ENCODE measurements at places on chromosomes 4 and X. TPM values are rescaled to one million over a fixed set of nuclear protein-coding genes. Genes with fewer than 3 reads are reported as not detected.

- H3K27ac ChIP-seq: no peak overlapping the region
- DNase-seq: no peak
- no peak overlapping the region for H3K4me3 ChIP-seq
- H3K4me1 ChIP-seq: no peaks in the 10 kb centered on the region
Measured at GRCh38 chr4:81818385-81818920, 346.7 kb upstream of the RASGEF1B start.

DNA sequence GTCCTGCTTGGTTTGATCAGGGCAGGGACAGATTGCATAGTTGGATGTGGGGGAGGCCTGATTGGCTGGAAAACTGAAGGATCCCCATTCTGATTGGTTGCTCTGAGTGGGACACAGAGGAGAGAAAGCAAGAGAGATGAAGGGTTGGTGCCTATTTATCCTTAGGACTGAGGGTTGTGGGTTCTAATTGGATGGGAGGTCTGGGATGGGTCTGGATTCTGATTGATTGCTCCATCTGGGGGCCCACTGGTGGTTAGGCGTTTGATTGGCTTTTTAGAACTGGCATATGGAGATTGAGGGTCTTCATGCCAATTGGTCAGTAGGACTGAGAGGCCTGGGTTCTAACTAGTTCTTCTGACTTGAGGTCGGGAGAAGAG lies 644 bp upstream of the EBP start:
- H3K27me3 ChIP-seq: no peaks in the 10 kb centered on the region
- H3K4me1 ChIP-seq: peaks cover 9% of the 10 kb centered on the region
- H3K4me3 ChIP-seq: peak overlapping the region; percentile 65

DNA sequence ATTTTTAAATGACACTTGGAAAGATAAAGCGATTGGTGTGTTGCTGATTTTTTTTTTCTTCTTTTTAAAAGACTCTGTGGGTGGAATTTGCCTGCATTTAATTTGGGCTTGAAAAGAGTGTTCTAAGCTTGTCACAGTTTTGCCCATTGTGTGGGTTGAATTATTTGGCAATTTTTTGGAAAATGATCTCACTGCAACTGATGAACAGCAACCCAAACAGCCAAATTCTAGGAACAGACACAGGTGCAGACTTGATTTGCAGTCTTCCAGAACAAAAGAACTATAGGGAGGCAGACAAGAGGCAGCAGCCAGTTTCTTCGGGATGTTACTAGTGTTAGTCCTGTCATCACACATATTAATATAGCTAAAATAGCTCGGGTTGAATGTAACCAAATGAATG lies 40.5 kb downstream of the CASP6 start:
- H3K27me3 ChIP-seq: no peaks in the 10 kb centered on the region
- H3K27ac ChIP-seq: no peak overlapping the region
- H3K4me1 ChIP-seq: no peaks in the 10 kb centered on the region
- no peak overlapping the region for H3K4me3 ChIP-seq
- H3K36me3 ChIP-seq: no peaks in the 10 kb centered on the region

DNA sequence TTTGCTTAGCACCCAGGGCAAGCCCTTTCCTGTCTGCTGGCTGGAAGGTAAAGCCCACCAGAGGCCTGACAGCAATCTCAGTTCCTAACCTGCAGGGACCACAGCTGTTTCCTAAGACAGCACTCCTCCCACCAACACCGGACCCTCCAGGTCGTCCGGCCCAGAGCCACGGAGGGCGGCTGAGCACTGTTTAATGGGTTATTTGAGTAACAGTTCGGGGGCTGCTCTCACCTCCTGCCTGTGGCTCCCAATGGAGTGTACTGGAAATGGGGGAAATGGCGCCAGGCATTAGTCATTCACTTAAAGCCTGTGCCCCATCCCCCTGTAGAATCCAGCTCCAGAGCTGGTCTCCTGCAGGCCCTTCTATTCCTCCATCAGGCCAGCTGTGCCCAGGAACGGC lies 81.6 kb upstream of the ADRA2C start:
- no peaks in the 10 kb centered on the region for H3K4me1 ChIP-seq
- no peak overlapping the region for H3K4me3 ChIP-seq
- no peaks in the 10 kb centered on the region for H3K36me3 ChIP-seq
- H3K27ac ChIP-seq: no peak overlapping the region
- peaks cover 61% of the 10 kb centered on the region for H3K27me3 ChIP-seq

DNA sequence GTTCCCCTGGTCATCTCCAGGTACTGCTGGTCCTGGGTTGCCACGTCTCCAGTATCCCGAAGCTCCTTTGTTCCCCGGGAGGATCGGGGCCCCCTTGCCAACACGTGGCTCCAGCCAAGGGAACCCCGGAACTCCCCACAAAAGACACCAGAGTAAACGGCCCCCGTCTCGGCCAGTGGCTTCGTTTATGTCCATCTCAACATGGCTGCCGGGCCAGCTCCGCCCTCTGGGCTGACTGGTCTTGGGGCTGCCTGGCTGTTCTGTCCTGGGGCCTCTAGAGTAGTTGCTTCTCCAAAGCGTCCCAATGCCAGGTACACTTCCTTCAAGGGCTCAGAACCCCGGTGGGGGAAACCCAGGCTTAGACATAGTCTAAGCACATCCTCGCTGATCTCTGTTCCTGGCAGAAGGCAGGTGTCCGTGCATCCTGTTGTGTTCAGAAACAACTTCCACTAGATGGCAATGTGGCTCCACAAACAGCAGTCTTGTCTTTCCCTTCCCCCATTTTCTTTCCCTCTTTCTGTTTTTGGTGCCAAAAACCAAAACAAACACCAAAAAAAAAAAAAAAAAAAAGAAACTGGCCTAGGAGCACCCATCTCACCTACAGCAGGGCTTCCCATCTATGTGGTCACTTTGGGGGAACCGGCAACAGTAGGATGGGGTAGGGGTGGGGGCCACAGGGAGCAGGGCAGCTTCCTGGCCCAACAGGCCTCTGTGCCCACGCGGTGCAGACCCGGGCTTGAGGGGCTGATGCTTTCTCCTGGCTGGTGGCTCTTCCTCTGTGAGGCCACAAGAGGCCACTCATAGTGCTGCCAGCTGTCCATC lies 35.3 kb downstream of the NBDY start:
- H3K27me3 ChIP-seq: no peaks in the 10 kb centered on the region
- H3K4me1 ChIP-seq: peaks cover 14% of the 10 kb centered on the region
- DNase-seq: peak; percentile 55
- H3K4me3 ChIP-seq: peak overlapping the region; percentile 63
- H3K27ac ChIP-seq: peak overlapping the region; percentile 15

The HTRA3 gene
- 56.1 TPM for total RNA-seq

DNA sequence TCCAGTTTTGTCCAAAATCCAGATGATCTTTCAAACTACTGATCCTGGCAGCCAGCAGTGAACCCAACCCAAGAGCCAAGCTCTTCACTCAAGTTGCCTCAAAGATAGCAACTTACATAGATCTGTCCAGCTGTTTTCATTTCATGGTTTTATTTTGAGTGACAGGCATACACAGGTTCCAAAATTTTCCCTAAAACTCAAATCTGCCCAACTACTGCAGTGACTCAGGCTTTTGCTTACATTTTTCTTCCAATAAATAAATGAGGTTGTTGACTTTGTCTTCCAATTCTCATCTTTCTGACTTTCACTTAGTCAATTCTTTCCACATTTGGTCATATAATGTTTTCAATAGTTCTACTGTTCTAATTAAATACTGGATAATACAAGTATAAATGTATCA lies 158.8 kb downstream of the TECRL start:
- no peaks in the 10 kb centered on the region for H3K27me3 ChIP-seq
- no peak for DNase-seq
- H3K4me3 ChIP-seq: no peak overlapping the region
- H3K4me1 ChIP-seq: no peaks in the 10 kb centered on the region
- H3K27ac ChIP-seq: no peak overlapping the region

The LINC00632 gene
- 11.4 TPM for total RNA-seq

DNA sequence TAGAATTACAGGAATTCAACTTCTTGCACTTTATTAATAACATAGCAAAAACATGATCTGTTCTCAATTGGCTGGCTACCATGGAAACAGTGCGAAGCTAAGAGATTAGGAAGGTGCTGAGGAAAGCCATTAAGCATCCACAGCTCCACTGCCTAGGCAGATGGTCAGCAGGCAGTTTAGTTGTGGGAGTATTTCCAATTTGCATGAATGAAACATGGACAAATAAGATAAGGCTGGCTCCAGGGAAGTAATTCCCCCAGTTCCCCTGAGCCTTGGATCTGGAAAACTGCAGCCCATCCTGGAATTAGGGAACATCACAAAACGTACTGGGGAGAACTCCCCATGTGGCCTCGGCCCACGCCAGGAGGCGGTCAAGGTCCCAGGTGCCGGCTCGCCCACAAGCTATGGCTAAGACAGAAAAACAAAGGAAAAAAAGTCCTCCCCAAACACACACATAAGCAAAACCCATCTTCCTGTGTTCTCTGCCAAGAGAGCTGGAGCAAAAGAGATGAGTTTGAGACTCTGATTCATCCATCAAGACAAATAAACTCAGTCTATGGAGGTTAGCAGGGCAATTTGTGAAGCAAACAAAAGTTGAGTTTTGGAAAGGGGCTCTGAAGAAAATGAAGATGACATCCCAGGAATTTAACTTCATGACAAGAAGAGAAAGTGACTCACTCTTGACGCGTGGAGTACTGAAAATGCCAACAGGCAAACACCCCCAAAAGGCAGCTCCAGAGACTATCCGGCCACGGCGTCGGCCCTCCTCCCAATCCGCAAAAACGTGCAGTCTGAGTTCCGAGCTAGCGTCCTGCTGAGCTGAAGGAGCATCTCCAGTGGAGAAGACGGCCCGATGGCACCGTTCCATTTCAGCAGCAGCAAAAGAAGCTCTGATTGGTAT lies 45.1 kb downstream of the IGFBP7 start:
- peak overlapping the region; percentile 69 for H3K27ac ChIP-seq
- no peak for DNase-seq
- H3K4me1 ChIP-seq: peaks cover 75% of the 10 kb centered on the region
- H3K4me3 ChIP-seq: peak overlapping the region; percentile 11
- H3K36me3 ChIP-seq: peaks cover 7% of the 10 kb centered on the region

- H3K4me3 ChIP-seq: no peak overlapping the region
- no peak for DNase-seq
- H3K27ac ChIP-seq: no peak overlapping the region
- H3K4me1 ChIP-seq: no peaks in the 10 kb centered on the region
- H3K36me3 ChIP-seq: no peaks in the 10 kb centered on the region
Measured at GRCh38 chr4:109067508-109068235, 234.8 kb downstream of the COL25A1 start.

The PAGE2B gene
- total RNA-seq: not detected

The HAUS3 gene
- total RNA-seq: 14.1 TPM

DNA sequence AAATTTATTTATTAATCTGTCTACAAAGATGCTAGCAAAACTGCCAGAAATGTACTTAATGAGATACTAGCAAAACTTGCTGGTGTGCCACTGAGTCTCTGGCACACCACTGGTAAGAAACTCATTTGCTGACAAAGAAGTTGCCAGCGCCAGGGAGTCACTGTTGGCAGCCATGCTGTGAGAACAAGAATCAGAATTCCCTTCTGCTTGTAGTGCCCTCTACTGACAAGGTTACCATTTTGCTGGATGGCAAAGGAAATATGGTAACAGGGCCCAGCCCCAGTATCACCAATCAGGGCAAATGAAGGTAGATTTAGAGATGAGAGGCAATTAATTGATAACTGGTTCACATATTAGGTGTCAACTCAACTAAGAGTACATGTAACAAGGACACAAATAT lies 750.1 kb upstream of the ADGRL3 start:
- H3K4me3 ChIP-seq: no peak overlapping the region
- H3K27ac ChIP-seq: no peak overlapping the region
- no peak for DNase-seq

GRCh38 chr4:182536221-182536811 lies 293.1 kb downstream of the TENM3 start:
- H3K27me3 ChIP-seq: no peaks in the 10 kb centered on the region
- H3K4me3 ChIP-seq: no peak overlapping the region
- H3K36me3 ChIP-seq: no peaks in the 10 kb centered on the region
- DNase-seq: no peak
- H3K27ac ChIP-seq: no peak overlapping the region

- no peaks in the 10 kb centered on the region for H3K27me3 ChIP-seq
- no peak overlapping the region for H3K4me3 ChIP-seq
- H3K36me3 ChIP-seq: no peaks in the 10 kb centered on the region
- DNase-seq: no peak
- H3K27ac ChIP-seq: no peak overlapping the region
- no peaks in the 10 kb centered on the region for H3K4me1 ChIP-seq
Measured at GRCh38 chr4:145058256-145058655, 39.7 kb downstream of the ANAPC10 start.

The ATP2B3 gene
- total RNA-seq: 0.33 TPM

DNA sequence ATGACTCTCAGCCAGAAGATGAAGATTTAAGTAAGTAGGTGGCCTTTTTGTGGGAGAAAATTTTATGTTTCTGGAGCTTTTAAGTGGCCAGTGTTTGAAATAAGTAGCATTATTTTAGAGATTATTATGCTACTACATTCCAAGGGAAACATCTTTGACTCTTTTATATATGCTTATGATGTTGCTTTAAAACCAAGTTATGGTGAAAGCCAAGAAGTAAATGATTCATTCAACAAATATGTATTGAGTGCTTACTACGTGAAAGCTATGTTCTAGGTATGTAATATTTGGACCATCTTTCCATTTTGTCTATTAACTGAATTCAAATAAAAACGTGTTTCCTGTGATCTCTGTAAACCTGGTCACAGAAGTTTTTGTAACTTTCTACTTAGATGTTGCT lies 58.3 kb downstream of the ZFX start:
- no peak for DNase-seq
- H3K27ac ChIP-seq: no peak overlapping the region
- no peaks in the 10 kb centered on the region for H3K27me3 ChIP-seq
- peaks cover 56% of the 10 kb centered on the region for H3K36me3 ChIP-seq

DNA sequence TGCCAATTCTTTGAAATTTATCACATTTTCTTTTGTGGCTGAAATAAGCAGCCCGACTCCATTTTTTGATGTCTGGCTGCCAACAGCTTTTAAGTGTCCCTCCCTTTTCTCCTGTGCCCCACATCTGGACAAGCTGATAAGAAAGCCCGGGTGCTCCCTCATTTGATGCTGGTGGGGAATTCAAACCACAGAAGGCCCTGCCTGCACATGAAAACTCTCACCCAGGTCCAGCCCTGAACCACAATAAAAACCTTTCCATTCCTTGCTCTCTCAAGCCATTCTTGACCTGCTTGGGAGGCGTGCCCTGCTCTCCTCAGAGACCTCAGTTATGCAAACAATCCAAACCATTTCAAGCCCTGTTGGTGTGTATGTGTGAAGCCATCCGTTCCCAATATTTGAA lies 93.9 kb downstream of the FAM53A start:
- H3K27me3 ChIP-seq: no peaks in the 10 kb centered on the region
- H3K4me1 ChIP-seq: no peaks in the 10 kb centered on the region
- H3K27ac ChIP-seq: no peak overlapping the region
- no peak overlapping the region for H3K4me3 ChIP-seq
- H3K36me3 ChIP-seq: no peaks in the 10 kb centered on the region

- no peaks in the 10 kb centered on the region for H3K36me3 ChIP-seq
- H3K4me1 ChIP-seq: peaks cover 7% of the 10 kb centered on the region
- no peak overlapping the region for H3K4me3 ChIP-seq
- no peak overlapping the region for H3K27ac ChIP-seq
Measured at GRCh38 chr4:151537687-151538086, 128.7 kb downstream of the FHIP1A start.

- no peak overlapping the region for H3K27ac ChIP-seq
- DNase-seq: no peak
- H3K36me3 ChIP-seq: no peaks in the 10 kb centered on the region
- no peak overlapping the region for H3K4me3 ChIP-seq
Measured at GRCh38 chrX:119094819-119095218, 22.0 kb downstream of the CT47C1 start.

- DNase-seq: no peak
- H3K4me3 ChIP-seq: no peak overlapping the region
- H3K27me3 ChIP-seq: no peaks in the 10 kb centered on the region
- H3K4me1 ChIP-seq: no peaks in the 10 kb centered on the region
- H3K36me3 ChIP-seq: no peaks in the 10 kb centered on the region
- no peak overlapping the region for H3K27ac ChIP-seq
Measured at GRCh38 chrX:4690521-4690920, 977.1 kb upstream of the PRKX start.

All from esophagus muscularis mucosa (tissue), 4 donors.